Activated CD4-positive, alpha-beta T cell treated with anti-CD3 and anti-CD28 coated beads, Interleukin-2, amount 10 ng/mL, durations not matched to agents 24 days and 14 days (primary cell): ENCODE measurements at places on chromosomes 7 and 10. TPM values are rescaled to one million over a fixed set of nuclear protein-coding genes. Genes with fewer than 3 reads are reported as not detected.

DNA sequence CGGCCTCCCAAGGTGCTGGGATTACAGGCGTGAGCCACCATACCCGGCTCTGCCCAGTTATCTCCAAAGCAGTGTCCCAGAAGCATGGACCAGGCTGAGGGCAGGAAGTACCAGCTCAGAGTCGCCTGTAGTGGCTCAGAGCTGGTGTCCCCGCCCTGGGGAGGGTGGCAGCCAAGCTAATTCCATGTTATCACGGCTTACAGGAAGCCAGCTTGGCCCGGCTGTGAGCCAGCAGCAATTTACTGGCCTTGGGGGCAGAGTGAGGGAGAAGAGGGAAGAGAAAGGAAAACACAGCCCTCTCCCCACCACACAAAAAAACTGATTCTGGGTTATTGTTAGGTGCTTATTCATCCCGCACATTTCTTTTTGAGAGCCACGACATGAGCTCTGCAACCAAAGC is 88.1 kb downstream of the HIP1 start:
- H3K27ac ChIP-seq = no peak overlapping the region
- no peaks in the 10 kb centered on the region for H3K27me3 ChIP-seq
- H3K4me3 ChIP-seq = no peak overlapping the region
- H3K36me3 ChIP-seq = no peaks in the 10 kb centered on the region
- no peak for DNase-seq

PON1 gene
- not detected in 2 replicates for total RNA-seq

GALNT17 gene
- not detected in 2 replicates for total RNA-seq

PON3 gene
- total RNA-seq = not detected in 2 replicates

DNA sequence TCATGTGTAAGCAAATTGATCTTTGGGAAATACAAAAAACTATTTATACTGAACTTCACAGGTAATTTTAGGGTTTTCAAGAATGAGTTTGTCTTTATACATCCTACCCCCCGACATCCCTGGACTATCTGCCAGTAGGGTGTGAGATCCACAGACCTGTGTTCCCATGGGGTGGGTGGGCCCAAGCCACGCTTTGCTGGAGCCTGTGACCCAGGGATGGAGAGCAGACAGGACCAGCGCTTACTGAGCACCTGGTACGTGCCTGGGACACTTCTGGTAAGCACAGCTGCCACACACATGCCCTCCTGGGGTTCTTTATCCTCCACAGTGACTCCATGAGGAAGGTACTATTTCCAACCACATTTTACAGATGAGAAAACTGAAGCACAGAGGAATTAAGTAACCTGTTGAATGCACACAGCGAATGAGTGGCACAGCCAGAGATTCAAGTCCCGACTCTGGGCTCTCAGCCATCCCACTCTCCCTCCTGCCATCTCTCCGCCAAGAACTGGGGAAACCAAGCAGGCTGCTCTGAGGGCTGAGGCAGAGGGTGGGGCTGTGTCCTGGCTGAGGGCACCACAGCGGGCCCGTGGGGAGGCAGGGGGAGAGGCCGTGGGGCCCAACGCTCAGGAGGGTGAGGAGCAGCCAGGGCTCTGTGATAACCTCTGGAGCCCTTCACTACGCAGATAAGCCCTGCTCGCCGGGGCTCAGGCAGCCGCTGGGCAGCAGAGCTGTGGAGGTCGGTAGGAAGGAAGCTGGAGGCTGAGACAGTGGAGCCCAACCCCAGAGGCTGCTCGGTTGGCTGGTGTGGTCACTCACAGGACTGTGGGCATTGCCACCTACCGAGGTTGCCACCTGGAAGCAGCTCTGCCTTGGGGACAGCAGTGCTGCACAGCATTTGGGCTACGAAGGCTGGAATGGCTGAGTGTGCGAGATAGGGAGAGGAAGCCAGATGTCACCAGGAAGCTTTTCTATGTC is 124.2 kb downstream of the ARHGAP22 start:
- peaks cover 28% of the 10 kb centered on the region for H3K27me3 ChIP-seq
- no peak overlapping the region for H3K27ac ChIP-seq
- no peak for DNase-seq
- H3K4me1 ChIP-seq = no peaks in the 10 kb centered on the region
- no peak overlapping the region for H3K4me3 ChIP-seq

DNA sequence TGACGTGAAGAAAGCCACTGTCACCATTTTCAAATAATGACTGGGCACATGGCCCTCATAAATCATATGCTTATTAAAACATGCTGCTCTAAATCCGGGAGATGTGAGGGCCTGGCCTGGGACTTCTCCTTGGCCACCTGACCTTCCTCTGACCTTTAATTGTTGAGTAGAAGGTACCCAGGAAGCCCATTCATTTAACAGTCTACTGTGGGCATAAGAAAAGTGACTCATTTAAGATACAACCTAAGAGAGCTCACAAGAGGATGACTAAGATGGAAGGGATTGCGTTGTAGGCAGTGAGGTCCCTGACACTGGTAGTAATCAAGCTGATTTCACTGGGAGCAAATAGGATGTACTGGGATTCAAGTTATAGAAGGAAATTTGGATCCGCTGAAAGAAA is 203.4 kb upstream of the GPR26 start:
- no peaks in the 10 kb centered on the region for H3K36me3 ChIP-seq
- H3K4me3 ChIP-seq = no peak overlapping the region
- H3K27ac ChIP-seq = no peak overlapping the region
- peaks cover 2% of the 10 kb centered on the region for H3K4me1 ChIP-seq
